ENCODE measurements at places on chromosomes 13 and 19. TPM values are rescaled to one million over a fixed set of nuclear protein-coding genes. Genes with fewer than 3 reads are reported as not detected.

The SYNGR4 gene
- not detected for total RNA-seq

The CGB8 gene
- total RNA-seq: not detected

The RXFP2 gene
- total RNA-seq: not detected

The TICAM1 gene
- 28.1 TPM for total RNA-seq

The KLF16 gene
- total RNA-seq: 32.1 TPM

The FGF14 gene
- not detected for total RNA-seq

The CALR gene
- 984 TPM for total RNA-seq

The ATXN8OS gene
- total RNA-seq: not detected

The LRP3 gene
- 0.30 TPM for total RNA-seq

The FAM32A gene
- total RNA-seq: 68.6 TPM

The TBXA2R gene
- 0.09 TPM for total RNA-seq

The FPR1 gene
- total RNA-seq: not detected

The CCDC169 gene
- total RNA-seq: 0.23 TPM

The JSRP1 gene
- 0.21 TPM for total RNA-seq

The MKNK2 gene
- total RNA-seq: 161 TPM

The WDR87 gene
- not detected for total RNA-seq

The USHBP1 gene
- not detected for total RNA-seq

Measured in activated T-helper 2 cell treated with anti-CD3 and anti-CD28 coated beads, Interferon-gamma antibody, Interleukin-2, Interleukin-4, amounts not matched to agents 10 μg/mL and 5 μg/mL and 100 μg/mL, durations not matched to agents 14 hours and 24 hours and 36 hours (primary cell).